Tibial artery (tissue), 4 donors: ENCODE measurements at places on chromosomes 7 and 10.

- DNase-seq, result no peak
Observed at GRCh38 chr10:102484021-102484420, 18.5 kb downstream of the ACTR1A start.

DNA sequence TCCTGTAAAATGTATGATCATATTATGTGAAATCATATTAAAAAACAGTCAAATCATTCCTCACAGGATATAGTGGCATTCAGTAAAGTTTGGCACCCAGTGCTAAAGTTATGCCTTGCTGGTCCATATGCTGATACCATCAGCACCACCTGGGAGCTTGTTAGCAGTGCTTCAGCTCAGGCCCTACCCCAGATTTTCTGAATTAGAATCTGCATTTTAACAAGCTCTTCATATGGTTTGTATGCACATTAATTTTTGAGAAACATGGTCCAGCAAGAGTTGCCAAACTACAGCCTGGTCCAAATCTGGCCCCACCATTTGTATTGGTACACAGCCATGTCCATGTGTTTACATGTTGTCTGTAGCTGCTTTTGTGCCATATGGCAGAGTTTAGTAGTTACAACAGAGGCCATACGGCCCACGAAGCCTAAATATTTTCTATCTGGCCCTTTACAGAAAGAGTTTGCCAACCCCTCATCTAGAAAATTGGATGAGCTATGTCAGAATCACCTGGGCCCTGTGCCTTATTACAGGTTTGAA lies 30.1 kb downstream of the RAB18 start:
- no peak for DNase-seq

DNA sequence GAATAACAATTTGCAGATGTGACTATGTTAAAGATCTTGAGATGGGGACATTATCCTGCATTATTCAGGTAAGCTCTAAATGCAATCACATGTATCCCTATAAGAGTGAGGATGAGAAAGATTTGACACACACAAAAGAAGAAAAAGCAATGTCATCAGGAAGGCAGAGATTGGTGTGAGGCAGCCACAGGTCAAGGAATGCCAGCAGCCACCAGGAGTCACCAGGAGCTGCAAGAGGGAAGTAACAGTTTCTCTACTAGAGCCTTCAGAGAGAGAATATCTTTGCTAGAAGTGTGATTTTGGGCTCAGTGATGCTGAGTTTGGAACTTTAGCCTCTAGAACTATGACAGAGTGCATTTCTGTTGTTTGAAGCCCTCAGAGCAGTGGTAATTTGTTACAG lies 700.3 kb upstream of the SEMA3D start:
- no peak for DNase-seq

GRCh38 chr7:6157685-6158423 lies 114.6 kb downstream of the CYTH3 start:
- DNase-seq, result no peak

GRCh38 chr7:99424932-99425730 lies 13.5 kb downstream of the PTCD1 start:
- DNase-seq, result no peak

DNA sequence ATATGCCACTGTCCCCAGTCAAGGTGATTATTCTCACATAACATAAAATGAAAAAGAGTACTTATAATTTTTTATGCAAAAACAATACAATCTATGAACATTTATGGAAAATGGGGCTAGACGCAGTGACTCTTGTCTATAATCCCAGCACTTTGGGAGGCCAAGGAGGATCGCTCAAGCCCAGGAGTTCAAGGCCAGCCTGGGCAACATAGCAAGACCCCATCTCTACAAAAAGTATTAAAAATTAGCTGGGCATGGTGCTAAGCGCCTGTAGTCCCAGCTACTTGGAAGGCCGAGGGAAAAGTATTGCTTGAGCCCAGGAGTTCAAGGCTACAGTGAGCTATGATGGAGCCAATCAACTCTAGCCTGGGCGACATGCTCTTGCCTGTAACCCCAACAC lies 14.5 kb upstream of the ANAPC16 start:
- DNase-seq, result no peak
